ENCODE measurements at places on chromosomes 6 and 20.

GRCh38 chr20:47558295-47559066 is 56.8 kb downstream of the NCOA3 start:
- no peak for DNase-seq

- no peak for DNase-seq
These were observed 19.5 kb downstream of the NDUFAF4 start for GRCh38 chr6:96878143-96878542.

- DNase-seq, result no peak
These were observed 137.7 kb upstream of the ARMC2 start for GRCh38 chr6:108710551-108710950.

DNA sequence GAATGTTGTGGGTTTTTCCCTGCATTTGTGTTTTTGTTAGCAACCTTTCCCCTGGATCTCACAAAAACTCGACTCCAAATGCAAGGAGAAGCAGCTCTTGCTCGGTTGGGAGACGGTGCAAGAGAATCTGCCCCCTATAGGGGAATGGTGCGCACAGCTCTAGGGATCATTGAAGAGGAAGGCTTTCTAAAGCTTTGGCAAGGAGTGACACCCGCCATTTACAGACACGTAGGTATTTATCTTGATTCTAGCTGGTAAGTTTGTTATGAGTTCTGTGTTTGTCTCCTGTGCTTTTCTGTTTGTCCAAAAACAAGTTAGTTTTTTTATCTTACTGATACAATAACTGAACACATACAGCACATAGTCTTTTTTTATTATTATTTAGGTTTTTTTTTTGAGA is 3.0 kb downstream of the SLC25A27 start:
- DNase-seq, result peak; percentile 14

All from progenitor cell of endocrine pancreas (in vitro differentiated cells).